ENCODE measurements at places on chromosomes 3 and 15. TPM values are rescaled to one million over a fixed set of nuclear protein-coding genes. Genes with fewer than 3 reads are reported as not detected.

The CRYGS gene
- 0.89 TPM for total RNA-seq

The ZBTB47 gene
- 20.0 TPM for total RNA-seq

The LDHAL6B gene
- total RNA-seq: not detected

The RBSN gene
- total RNA-seq: 19.6 TPM

The IQCF5 gene
- not detected for total RNA-seq

The ROPN1 gene
- not detected for total RNA-seq

The CCR3 gene
- total RNA-seq: not detected

The ITIH1 gene
- not detected for total RNA-seq

The SCAANT1 gene
- total RNA-seq: not detected

The GOLGA8Q gene
- 0.13 TPM for total RNA-seq

The SLC22A13 gene
- under 0.01 TPM for total RNA-seq

The OR4F6 gene
- total RNA-seq: not detected

The C3orf80 gene
- not detected for total RNA-seq

The TMEM40 gene
- not detected for total RNA-seq

The GASK1A gene
- under 0.01 TPM for total RNA-seq

The RMDN3 gene
- 19.6 TPM for total RNA-seq

The FURIN gene
- 39.8 TPM for total RNA-seq

The EID1 gene
- total RNA-seq: 133 TPM

The CADPS gene
- total RNA-seq: not detected

All from dermis microvascular lymphatic vessel endothelial cell (primary cell).